CD4-positive, alpha-beta T cell treated with Interleukin-21 for 1 hour (primary cell): ENCODE measurements at places on chromosomes 7 and 10.

DNA sequence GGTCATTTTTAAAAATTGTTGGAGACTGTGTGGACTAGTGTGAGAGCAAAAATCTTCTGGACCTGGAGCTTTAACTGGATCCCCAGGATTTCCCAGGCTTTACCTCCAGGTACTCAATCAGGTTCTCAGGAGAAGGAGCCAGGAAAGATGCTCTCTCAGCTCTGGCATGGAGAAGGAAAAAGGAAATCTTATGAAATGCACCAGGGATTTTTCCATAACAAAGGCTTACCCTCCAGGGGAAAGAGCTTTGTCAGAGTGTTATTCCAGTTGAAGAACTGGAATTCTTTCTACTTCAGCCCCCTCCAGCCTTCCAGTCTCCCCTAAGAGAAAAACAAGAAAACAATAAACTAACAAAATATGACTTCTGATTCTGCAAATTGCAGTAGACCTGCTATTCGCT lies 436.7 kb upstream of the ANKRD30A start:
- DNase-seq = no peak

DNA sequence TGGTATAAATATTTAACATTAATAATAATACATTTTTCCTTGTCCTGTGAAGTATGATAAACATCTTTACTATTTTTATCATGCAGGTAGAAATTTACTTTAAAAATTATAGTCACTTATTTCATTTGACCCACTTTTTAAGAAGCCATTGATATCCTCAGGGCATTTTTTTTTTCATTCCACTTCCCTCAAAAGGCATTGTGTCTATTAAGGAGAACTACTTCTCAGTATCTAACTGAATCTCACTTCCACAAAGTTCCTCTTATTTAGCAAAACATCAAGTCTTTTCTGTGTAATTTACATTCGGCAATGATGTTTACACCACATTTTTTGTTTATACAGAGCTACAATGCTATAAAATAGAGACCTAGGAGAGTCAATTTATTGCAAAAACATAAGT lies 388.2 kb upstream of the AKR1E2 start:
- no peak for DNase-seq

DNA sequence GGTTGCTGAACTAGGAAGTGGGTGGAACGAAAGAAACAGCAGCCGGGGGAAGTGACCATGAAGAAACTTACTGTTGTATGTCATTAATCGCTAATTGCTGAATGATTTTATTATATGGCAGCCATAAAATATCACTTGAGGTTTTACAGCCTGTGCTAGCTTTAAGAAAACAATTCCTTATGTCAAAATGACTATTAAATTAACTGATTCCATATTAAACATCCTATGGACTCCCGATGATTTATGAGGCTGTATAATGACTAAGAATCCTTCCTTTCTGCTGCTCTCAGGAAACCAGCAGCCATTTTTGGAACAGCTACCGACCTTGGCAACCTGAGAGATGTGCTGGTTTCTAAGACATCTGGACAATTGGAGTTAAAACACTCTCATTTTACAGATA lies 421.9 kb downstream of the SORCS3 start:
- DNase-seq = no peak

DNA sequence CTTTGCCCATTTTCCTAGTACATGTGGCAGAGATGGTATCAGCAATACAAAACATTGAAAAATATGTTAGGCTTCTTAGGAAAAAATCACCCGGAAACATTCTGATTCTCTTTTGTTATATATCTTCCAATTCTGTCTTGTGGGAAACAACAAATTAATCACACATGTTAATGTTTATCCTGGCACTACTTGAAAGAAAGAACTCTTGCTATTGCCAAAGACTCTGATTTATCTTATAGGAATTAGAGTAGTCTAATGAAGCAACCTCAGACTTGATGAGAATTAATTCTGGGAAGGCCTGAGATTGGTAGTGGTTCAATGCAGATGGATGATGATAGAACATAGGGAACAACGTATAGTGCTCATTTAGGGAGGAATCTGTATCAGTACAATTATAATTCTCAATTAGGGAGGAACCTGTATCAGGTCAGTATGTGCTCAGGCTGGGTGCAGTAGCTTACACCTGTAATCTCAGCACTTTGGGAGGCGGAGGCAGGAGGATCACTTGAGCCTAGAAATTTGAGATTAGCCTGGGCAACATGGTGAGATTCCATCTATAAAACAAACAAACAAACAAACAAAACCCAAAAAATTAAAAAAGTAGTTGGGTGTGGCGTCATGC lies 50.7 kb downstream of the TAS2R16 start:
- DNase-seq = no peak

DNA sequence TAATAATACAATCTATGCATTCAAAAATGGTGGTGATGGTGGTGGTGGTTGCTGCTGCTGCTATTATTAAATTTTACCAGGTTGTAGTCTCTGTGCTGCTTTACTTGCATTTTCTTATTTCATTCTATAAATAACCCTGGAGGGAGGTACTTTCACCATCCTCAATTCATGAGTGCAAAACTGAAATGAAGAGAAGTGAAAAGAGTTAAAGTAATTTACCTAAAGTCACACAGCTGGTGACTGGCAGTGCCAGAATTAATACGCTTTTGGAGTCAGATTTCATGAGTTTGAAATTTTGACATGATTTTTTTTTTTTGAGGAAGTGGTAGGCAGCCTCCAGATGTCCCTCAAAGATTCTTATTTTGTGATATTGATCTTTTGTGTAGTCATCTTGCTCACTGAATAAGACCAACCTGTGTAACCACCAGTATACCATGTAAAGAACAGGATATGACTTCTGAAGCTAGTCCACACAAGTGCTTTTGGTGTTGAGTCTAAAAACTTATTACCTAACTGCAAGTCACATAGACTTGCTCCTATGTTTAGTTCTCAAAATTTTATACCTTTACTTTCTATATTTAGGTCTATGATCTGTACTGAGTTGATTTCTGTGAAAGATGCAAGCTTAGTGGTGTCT lies 218.8 kb downstream of the ZWINT start:
- DNase-seq = no peak

GRCh38 chr7:151235091-151235787 lies 3.0 kb downstream of the CHPF2 start:
- DNase-seq = no peak

DNA sequence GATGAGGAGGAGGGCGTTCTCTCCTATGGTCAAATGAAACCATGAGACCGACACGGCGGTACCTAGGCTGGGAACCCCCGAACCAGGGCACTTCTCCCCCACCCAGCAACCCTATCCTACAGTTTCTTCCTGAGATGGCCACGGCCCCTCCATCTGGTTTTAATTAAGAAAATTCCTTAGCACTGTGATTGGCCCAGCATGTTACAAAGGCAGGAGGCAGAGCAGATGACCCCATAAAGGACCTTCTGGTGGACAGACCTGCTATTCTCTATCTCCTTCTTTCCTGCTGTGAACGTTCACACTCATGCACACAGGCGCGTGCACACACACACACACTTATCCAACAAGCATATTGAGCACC lies 129.4 kb downstream of the RGS10 start:
- no peak for DNase-seq

GRCh38 chr7:110291430-110291829 lies 799.5 kb upstream of the LRRN3 start:
- DNase-seq = no peak

DNA sequence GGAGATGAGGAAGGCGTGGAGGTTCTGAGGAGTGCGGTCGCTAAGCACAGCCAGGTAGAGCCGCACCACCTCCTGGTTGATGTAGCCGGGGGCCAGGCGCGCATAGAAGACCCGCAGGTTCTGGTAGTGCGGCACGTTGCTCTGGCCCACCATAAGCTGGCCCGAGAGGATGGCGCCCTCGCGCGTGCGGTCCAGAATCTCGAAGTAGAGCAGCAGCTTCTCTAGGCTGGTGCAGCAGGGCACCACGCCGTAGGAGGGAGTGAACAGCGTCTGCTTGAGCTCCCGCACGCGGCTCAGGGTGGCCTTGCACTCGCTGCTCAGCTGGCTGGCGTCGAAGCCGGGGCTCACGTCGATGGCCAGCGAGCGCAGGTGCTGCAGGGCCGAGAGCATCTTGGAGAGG lies 77.8 kb upstream of the TNRC18 start:
- no peak for DNase-seq
